ENCODE measurements at places on chromosomes 13 and 19.
A peak's percentile ranks its signal among the peaks of the same experiment; 100 is the strongest.

- no peak for DNase-seq
These were observed 531.8 kb downstream of the EFNB2 start for GRCh38 chr13:106003651-106004050.

GRCh38 chr13:67296511-67296910 is 66.4 kb upstream of the PCDH9 start:
- no peak for DNase-seq

GRCh38 chr13:36840718-36841250 is 21.8 kb downstream of the RFXAP start:
- DNase-seq, result no peak

DNA sequence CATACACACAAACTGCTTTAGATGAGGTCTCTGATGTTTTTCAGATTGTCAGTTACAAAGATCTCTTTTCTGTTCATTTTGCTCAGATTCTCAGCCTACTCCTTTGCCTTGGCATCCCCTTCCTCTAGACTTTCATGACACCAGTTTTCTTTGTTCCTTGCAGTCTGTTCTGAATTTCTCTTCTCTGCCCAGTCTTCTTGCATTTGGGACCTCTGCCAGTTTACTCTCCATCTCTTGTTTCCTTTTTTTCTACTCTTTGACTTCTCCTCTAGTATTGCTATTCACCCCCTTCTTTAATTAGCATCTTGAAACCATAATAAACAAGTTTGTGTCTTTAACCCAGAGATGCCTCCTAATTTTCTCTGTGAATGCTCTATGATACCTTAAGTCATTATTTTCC is 26.1 kb downstream of the EDNRB start:
- DNase-seq, result no peak

GRCh38 chr19:27975419-27976005 is 1237.4 kb downstream of the UQCRFS1 start:
- no peak for DNase-seq

DNA sequence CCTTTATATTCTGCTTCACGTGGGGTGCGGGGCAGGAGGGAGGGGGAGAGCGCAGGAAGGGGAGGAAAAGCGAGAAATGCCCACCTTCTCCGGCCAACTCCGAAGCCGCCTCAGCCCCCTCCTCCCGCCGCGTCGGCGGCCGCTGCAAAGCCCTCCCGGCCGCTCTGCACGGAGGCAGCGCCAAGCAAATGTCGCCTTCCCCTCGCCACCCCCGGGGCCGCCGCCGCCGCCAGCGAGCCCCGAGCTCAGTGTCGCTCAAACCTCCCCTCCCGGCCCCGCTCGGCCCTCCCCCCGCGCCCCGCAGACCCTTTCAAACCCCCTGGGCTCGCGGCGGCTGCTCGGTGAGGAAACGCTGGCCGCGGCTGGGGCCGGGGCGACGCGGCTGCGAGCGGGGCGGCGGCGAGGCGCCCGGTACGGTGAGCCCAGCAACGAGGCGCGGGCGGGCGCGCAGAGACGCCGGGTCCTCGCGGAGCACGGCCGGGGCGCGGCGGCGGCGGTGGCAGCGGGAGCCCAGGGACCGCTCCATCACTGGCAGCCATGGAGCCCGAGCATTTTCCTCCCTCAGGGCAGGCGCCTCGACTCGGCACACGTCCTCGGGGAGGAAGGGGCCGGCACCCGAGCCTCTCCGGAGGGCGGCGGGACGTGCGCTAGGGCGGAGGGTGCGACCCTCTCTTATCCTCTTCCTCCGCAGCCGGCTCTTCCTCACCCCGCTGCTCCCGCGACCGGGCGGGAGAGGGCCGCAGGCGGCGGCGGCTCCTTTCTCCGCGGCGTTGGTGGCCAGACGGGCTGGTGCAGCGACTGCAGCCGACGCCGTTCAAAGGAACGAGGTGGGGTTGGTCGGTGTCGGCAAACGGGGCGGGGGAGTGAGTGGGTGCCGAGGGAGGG is 463 bp upstream of the TSC22D1 start:
- DNase-seq, result peak; percentile 61

GRCh38 chr19:27828829-27829228 is 1384.1 kb downstream of the UQCRFS1 start:
- no peak for DNase-seq

DNA sequence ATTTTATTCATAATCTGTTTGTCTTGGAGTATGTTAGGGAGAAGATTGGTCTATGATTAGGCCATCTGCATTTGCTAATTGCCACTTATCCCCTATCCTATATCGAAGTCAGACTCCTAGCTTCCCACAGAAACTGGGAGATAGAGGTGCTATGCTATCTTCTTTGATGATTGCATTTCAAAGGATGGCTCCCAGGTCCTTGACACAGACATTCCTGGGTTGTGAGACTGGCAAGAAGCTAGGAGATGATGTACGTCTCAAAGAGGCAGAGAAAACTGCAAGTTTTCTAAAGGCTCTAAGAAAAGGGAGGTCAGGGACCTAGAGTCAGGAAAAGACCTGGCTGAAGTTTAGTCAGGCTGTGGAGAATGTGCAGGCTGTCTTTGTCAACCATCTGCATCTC is 1251.9 kb downstream of the PCDH17 start:
- no peak for DNase-seq

DNA sequence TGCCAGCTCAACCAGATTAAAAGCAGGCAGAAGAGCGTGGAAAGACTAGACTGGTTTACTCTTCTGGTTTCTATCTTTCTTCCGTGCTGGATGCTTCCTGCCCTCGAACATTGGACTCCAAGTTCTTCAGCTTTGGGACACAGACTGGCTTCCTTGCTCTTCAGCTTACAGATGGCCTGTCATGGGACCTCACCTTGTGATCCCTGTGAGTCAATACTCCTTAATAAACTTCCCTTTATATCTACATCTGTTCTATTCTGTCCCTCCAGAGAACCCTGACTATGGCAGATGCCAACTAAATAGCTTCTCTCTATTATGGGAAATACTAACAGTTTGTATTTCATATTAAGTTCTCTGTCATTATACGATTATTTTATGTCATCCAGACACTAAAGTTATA is 609.1 kb downstream of the LMO7 start:
- no peak for DNase-seq

DNA sequence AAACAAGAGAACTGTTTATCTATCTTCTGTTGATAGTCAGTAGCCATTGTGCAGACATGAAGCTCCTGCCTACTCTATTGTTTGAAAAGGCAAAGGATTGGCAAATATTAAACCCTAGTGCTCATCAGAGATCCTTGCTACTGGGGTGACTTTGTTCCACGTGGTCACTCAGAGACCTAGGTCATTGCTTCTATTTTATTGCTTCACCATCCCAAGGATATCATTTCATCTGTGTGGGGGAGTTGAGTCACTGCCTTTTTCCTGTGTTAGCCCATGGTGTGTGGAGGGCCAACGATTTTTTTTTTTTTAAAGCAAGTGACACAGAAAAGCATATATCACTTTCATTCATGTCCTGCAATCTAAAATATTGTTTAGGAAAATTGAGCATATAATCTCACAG is 254.1 kb upstream of the RXFP2 start:
- DNase-seq, result no peak

DNA sequence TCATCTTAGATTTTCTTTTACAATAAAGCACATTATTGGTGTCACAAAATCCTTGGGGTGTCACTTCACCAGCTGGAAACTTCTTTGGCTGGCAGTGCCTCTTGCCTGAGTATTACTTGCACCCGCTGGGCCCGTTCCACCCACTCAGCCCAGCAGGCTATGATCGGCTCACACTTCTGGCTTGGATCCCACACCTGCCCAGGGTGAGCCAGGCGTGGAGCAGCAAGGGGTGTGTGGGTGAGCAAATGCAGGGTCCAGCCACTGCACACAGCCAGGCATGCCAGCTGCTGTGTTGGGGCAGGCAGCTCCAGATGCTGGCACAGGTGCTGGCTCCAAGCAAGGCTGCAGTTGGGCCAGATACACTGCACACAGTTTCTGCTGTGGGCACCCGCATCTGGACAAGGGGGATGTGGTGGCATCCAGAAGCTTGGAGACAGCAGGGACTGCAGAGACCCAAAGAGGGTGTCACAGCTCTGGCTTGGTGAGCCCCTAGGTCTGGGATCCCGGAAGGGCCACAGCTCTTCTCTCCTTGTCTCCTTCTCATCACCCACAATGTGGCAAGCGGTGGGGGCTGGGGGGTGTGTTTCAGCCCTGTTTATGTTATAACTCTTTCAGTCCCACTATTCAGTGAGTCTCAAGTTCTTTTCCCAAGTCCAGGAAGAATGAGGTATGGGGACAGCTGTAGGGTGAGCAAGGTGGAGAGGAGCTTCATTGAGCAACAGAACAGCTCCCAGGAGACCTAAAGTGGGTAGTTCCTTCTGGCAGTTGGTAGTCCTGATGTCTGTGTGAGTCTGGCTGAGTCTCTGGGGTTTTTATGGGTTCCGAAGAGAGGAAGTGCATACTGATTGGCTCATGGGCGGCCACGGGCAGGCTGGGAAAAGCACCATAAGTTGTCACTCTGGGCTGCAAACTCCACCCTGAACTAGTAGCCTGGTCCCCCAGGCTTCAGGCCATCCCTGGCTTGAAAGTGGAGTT is 25.3 kb upstream of the TBC1D4 start:
- DNase-seq, result no peak

GRCh38 chr19:2337329-2337707 is 8.8 kb downstream of the SPPL2B start:
- DNase-seq, result no peak

DNA sequence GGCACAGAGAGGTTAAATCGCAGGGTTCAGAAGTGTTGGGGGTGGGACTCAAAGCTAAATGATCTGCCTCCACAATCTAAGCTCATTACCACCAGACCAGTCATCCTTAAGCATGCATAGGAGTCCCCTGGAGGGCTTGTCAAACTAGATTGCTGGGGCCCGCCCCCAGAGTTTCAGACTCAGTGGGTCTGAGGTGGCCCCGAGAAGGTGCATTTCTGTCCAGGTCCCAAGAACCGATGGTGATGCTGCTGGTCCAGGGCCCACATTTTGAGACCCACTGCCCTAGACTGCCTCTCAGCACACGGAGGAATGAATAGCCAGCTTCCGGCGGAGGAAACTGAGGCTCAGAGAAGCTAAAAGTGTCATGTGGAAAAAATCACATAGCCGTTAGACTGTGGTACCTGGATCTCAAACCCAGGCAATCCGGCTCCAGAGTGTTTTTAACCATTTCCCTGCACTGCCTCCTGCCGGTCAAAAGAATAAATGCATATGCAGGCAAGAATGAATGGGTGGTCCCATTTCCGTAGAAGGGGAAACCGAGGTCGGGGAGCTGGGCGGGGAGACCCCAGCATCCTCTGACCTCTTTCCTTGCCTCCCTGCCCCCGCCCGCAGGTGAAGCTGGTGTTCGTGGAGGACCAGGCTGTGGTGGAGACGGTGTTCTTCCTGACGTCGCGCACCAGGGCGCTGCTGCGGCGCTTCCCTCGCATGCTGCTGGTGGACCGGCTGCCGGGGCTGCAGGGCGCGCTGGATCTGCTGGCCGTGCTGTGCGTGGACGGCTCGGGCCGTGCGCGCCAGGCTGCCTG is 23.8 kb downstream of the ZSWIM9 start:
- DNase-seq, result peak; percentile 21

DNA sequence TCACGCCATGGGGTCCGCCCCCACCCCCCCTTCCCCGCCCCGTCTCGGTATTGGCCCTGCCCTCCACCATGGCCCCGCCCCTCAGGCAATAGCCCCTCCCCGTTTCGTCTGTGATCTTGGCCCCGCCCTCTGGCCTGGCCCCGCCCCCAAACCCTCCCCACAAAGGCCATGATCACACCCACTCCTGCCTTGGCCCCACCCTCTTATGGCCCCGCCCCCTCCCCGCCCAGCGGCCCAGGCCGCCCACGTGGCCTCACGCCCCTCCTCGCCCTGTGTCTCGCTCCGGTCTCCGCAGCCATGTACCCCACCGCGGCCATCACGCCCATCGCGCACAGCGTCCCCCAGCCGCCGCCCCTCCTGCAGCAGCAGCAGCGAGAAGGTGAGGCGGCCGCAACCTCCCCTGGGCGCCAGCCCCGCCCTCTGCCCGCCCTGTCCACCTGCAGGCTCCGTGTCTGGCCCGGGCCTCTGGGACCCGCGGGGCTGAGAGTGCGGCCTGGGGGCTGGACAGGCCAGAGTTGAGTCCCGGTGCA is 61.3 kb downstream of the CELF5 start:
- no peak for DNase-seq

DNA sequence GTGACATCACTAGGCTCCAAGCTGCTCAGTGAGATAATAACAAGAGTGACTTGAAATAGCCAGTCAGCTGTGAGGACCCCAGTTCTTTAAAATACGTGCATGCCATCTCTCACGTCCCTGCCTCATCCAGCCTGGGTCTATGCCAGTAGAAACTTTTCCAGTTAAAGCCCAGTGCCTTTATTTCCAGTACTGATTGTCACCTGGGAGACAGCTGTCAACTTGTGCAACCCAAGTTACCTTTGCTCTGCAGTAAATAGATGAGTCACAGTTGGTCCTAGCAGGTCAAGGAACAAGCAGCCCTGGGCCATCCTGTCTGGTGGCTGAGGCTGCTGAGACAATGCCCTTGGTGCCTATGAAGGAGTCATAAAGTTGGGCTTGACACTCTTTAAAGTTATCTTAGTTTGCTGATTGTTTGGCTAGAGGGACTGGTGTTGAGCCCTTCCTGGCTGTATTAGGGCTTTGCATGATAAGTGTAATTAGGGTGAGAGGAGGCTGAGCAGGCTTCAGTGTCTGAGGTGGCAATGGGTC is 228.7 kb downstream of the LACC1 start:
- DNase-seq, result no peak

GRCh38 chr13:106503730-106504453 is 31.6 kb downstream of the EFNB2 start:
- DNase-seq, result peak; percentile 20

- no peak for DNase-seq
These were observed 4.5 kb upstream of the DUS3L start for GRCh38 chr19:5795382-5795919.

- peak; percentile 82 for DNase-seq
These were observed 1.0 kb downstream of the MBNL2 start for GRCh38 chr13:97223037-97223710.

GRCh38 chr19:51027126-51027806 is 850 bp upstream of the KLK11 start:
- DNase-seq, result no peak

DNA sequence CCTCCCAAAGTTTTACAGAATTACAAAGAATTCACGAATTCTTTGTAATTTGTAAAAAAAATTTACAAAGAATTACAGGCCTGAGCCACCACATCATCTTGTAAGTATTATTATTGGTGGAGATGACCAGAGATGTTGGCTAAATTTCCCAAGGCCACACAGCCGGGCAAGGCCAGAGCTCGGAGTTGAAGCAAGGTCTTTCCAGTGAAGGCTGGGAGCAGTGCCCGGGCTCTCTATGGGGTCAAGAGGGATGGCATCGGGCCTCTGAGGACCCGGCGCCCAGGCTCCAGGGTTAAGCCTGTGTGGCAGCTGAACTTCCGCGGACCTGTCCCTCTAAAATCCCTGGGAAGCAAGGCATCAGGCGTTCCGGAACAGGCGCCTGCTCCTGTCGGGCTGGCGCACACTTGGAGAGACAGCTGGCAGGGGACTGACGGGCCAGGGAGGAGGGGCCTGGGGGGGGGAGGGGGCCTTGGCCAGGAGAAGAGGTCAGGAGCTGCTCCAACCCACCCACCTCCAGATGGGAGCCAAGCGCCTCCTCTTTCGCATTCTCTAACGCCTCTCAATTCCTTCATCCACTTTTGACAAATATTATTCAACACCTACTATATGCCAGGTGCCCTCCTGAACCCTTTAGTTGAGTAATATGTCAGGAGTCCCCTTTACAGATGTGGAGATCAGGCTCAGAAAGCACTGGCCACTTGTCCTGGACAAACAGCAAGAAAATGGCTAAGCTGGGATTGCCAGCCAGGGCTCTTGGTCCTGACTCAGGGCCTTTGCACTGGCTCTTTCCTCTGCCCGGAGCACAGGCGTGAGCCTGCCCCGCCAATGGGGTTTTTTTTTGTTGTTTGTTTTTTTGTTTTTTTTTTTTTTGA is 36.8 kb upstream of the SEMA6B start:
- no peak for DNase-seq

All from adipocyte (in vitro differentiated cells).